ENCODE measurements at places on chromosomes 5 and 9.

- no peak for DNase-seq
These were observed 19.4 kb downstream of the OR2Y1 start for GRCh38 chr5:180720486-180720885.

DNA sequence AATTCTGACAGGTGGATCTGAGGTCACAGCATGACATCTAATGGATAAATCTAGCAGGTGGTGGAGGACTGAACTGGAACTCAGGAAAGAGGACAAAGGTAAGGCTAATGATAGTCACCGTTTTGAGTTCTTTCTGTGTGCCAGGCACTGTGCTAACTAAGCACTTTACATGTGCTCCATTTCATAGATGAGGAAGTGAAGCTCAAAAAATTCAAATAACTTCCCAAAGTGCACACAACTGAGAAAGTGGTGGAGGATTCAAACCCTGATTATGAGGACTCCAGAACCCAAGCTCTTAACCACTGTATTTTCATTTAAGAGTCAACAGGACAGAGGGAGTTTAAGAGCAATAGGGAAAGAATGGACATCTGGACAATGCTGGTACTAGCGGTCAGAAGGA, 7.1 kb upstream of the DELE1 start:
- DNase-seq, result no peak

GRCh38 chr5:140631831-140632365, 1.1 kb downstream of the CD14 start:
- DNase-seq, result no peak

- DNase-seq, result no peak
These were observed 29.3 kb upstream of the ANKH start for GRCh38 chr5:14900693-14901461.

DNA sequence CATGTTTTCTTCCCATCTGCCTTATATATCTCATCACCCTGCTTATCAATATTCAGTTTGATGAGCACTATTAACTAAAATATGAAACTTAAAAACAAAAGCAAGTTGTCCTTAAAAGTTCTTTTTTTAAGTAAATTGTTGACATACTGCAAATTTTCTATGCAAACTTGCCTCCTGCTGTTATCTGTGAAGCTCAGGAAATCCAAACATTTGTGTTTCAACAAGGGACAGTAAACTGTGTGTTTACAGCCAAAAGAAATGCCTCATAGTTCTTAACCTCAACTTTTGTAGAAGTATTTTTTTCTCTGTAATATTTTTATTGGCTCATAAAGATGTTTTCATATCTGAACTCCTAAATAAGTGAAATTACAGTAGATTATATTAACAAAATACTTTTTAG, 7.7 kb upstream of the TTC23L start:
- no peak for DNase-seq

DNA sequence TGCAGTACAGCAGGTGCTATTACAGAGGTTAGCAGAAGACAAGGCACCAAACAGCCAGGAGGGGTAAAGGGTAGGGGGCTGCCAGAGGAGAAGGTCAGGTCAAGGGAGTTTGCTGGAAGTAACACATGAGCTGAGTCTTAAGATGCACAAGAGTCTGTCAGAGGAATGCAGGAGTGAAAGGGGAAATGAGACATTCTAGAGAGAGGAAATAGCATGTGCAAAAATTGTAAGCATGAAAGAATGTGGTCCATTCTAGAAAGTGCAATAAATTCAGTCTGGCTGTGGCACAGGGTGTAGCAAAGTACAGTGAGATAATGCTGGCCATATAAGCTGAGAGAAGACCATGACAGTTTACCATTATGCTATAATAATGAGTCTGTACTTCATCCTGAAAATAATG, 6.6 kb downstream of the GOLGA1 start:
- no peak for DNase-seq

GRCh38 chr5:113614191-113614590, 100.7 kb downstream of the YTHDC2 start:
- no peak for DNase-seq

GRCh38 chr9:105131981-105132380, 112.5 kb upstream of the SLC44A1 start:
- DNase-seq, result no peak

GRCh38 chr5:38463634-38464521, 92.6 kb downstream of the LIFR start:
- DNase-seq, result peak; percentile 85

All from epithelial cell of proximal tubule (primary cell).